ENCODE measurements at places on chromosomes 2 and 18. TPM values are rescaled to one million over a fixed set of nuclear protein-coding genes. Genes with fewer than 3 reads are reported as not detected.

DNA sequence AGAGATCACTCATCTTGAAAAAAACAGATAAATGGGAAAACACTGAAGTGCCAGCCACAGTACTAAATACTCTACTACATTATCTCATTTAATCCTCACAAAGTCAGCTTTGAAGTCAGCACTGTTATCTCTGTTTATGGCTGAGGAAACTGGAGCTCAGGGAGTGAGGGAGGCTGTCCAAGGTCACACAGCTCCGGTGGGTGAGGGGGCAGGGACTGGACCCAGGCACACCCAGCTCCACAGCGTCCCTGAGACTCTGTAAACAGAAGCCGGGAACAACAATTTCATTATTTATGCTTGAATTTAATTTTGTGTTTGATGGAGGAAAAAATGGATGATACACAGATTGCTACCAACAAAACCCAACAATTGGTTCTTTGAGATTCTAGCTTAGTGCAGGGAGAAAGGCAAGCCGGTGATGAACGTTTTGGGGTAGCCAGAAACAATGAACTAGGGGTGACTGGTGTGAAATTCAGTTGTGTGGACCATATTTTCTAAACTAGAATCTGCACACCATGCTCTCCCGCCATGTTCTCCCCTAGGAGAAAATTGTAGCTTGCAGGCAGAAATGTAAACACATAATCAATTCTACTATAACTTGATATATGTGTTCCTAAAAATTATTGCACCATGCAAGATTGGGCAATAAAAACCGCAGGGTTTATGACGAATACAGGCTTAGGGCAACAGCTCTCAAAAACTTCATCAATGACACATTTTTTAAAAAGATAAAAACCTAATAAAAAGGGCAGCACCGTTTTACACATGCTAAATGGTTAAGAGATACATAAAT is at the start of gene GREB1:
TSS of gene GREB1 (plus strand) at position 768 of the 793 bp plus-strand sequence. CDS start 22,570 bp downstream, outside the sequence.
- DNase-seq = no peak

DNA sequence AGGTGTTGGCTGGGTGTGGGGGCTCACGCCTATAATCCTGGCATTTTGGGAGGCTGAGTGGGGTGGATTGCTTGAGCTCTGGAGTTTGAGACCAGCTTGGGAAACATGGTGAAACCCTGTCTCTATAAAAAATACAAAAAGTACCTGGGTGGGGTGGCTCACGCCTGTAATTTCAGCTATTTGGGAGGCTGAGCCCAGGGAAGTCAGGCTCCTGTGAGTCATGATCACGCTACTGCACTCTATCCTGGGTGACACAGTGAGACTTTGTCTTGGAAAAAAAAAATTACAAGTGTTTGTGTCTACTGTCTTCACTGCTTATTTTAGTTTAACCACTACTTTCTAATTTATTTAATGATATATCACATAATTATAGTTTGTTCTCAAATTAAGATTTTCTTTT is 62.7 kb upstream of the DOCK10 start:
- DNase-seq = no peak

DNA sequence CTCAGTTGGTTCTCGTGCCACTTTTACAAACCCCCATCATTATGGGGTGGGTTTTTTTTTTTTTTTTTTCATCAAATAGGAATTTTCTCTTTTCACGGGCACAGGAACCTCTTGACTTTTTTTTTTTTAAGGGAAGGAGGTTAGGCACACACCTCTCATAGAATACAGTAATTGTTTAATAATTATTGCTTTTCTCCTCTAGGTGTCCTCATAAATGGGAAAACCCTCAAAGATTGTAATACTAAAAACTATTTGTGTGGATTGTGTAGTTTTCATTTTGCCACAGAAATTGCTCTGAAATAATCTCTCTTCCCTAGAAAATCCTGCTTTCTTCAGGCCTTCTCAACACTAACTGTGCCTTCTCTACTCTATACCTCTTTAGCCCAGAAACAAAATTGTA is 147.3 kb downstream of the GREB1L start:
- no peak for DNase-seq

GRCh38 chr18:70522183-70522680 is 233.4 kb downstream of the SOCS6 start:
- no peak for DNase-seq

DNA sequence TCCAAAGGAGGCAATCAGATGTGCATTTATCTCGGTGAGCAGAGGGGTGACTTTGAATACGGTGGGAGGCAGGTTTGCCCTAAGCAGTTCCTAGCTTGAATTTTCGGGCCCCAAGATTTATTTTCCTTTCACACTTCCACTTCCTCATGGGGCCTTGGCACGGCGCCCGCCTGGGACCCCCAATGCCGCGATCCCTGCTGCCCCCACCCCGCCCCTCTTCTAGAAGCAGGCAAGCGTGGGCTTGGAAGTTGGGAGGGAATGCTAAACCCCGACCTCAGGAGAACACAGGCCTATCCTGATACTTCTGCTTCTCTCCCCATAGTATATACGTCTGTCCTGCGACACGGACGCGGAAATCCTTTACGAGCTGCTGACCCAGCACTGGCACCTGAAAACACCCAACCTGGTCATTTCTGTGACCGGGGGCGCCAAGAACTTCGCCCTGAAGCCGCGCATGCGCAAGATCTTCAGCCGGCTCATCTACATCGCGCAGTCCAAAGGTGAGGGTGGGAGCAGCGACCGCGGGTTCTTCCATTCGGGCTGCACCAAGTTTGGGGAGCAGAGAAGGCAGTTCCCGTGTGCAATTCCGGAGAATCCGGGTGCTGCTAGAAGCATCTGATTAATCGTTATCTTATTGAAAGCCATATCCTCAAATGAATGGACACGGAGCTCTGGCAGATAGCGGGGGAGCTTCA is 21.6 kb downstream of the TRPM8 start:
- DNase-seq = peak; percentile 31

Gene CNDP1
- 1.4 TPM for total RNA-seq

Gene CPO
- total RNA-seq = 0.41 TPM

- DNase-seq = no peak
These were observed 309.7 kb downstream of the XIRP2 start for GRCh38 chr2:167198009-167198408.

GRCh38 chr2:177334940-177335543 is 57.5 kb upstream of the AGPS start:
- no peak for DNase-seq

Gene ABCG8
- 0.13 TPM for total RNA-seq

- DNase-seq = peak; percentile 83
These were observed 787.6 kb upstream of the SALL3 start for GRCh38 chr18:78192054-78192453.

Gene BBS5
- 13.5 TPM for total RNA-seq

DNA sequence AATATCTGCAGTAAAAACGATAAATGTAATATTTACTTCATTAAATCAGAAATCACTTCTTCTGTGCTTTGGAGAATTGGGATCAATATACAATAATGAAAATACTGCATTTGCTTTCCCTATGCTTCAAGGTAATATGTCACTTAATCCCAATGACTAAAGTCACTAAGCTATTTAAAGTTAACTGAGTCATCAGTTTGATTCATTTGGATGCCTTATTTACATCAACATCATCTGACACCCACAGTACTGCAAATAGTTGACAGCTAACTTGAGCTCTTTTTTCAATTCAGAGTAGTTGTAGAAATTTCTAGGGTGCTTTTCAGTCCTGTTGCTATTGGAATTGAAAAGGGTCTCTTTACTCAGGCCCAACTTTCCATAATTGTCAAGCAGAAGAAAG is 776.9 kb upstream of the FSHR start:
- no peak for DNase-seq

DNA sequence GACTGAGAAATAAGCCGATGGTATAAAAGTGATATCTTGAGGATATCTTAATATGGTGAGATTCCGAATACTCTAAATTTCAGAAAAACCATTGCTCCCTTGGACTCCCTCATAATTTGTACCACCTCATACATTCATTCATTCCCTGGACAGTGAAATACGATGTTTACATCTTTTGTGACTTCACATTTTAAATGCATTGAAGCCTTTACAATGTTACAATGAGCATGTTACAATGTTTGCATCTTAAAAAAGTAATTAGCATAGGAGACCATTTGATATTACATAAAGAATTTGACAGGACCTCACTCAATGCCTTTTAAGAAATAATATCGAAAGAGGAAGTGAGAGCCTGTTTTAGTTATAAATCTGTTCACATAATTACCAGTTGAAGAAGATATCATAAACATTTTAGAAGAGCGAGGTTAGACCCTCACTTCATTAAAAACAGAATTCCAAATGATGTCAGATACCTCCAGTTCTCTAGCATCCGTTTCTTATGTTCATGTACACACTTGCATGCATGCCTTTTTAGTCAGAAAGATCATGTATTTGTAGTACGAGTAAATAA is 372.0 kb downstream of the ARHGAP15 start:
- no peak for DNase-seq

DNA sequence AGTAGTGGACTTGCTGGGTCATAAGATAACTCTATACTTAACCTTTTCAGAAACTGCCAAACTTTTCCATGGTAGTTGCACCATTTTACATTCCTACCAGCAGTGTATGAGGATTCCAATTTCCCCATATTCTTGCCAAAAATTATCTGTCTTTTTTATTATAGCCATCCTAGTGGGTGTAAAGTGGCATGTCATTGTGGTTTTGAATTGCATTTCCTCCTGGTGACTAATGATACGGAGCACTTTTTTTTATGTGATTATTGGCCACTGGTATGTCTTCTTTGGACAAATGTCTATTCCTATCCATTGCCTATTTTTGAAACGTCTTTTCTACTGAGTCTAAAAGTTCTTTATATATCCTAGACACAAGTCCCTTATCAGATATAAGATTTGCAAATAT is 44.3 kb downstream of the CACNB4 start:
- DNase-seq = no peak

DNA sequence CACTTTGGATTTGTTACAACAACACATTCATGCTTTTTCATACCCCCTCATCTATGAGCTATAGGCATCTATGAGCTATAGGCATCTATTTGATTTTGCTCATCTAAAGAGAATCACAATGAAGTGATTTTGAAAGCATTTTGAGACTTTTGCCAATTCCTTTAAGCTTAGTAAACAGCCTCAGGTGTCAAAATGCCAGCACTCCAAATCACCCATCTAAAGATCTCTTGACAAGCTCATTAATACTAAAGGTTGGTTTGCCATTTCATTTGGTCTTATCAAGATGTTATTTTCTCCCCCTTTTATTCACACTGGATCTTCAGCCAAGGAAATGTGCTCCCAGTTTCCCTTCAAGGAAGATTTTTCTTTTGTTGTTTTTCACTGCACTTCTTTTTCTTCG is 110.7 kb upstream of the TLK1 start:
- DNase-seq = no peak

GRCh38 chr2:228063558-228063957 is 117.9 kb downstream of the SPHKAP start:
- DNase-seq = no peak

DNA sequence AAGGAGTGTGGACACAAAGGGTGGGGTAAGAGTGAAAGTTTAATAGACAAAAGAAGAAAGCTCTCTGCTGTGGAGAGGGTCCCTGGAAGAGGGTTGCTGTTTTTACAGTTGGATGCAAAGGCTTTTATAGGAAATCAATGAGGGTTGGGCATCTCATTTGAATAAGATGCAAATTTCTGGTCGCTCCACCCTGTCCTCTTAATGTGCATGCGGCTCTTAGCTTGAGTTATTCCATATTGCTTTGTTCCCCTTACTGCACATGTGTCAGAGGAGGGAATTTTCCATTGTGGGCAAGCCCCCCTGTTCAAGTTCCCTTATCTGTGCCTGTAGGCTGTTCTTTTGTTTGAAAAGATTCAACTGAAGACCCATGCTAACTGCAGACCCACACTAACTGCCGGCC is 326.5 kb downstream of the BCL11A start:
- DNase-seq = no peak

Gene TCF7L1
- 12.5 TPM for total RNA-seq

Gene ITGB6
- total RNA-seq = 302 TPM

DNA sequence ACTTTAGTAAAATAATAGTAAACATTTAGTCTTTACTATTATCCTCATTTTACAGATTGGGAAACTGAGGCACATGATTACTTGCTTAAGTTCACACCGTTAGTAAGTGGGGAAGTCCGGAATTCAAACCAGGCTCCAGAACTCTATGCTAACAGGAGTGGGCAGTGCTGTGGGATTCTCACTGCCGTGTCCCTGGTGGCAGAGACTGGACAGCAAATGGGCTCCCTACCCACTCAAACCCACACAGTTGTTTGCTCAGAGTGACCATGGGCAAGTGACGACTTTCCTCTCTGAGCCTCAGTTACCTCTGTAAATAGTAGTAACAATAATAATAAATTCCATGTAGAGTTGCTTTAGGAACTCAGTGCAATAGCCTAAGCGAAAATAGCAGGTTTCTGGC is 24.0 kb downstream of the MAIP1 start:
- no peak for DNase-seq

- peak; percentile 94 for DNase-seq
These were observed 851 bp downstream of the FAM117B start for GRCh38 chr2:202635428-202636212.

Gene FOXI3
- not detected for total RNA-seq

GRCh38 chr18:44855681-44856080 is 175.0 kb downstream of the SETBP1 start:
- no peak for DNase-seq

Gene IGFBP5
- 572 TPM for total RNA-seq

Gene LYG2
- not detected for total RNA-seq

Gene TFCP2L1
- total RNA-seq = 172 TPM

GRCh38 chr2:152062125-152063091 is 36.4 kb downstream of the CACNB4 start:
- DNase-seq = no peak

Gene REL
- 21.8 TPM for total RNA-seq

- DNase-seq = no peak
These were observed 385.2 kb downstream of the ARHGAP15 start for GRCh38 chr2:143514413-143514812.

- no peak for DNase-seq
These were observed 1.4 kb upstream of the UCN start for GRCh38 chr2:27309651-27310050.

- no peak for DNase-seq
These were observed 191.7 kb downstream of the ACKR3 start for GRCh38 chr2:236761358-236761757.

GRCh38 chr18:49612515-49613033 is 50.7 kb downstream of the LIPG start:
- no peak for DNase-seq

Gene RNMT
- 32.4 TPM for total RNA-seq

DNA sequence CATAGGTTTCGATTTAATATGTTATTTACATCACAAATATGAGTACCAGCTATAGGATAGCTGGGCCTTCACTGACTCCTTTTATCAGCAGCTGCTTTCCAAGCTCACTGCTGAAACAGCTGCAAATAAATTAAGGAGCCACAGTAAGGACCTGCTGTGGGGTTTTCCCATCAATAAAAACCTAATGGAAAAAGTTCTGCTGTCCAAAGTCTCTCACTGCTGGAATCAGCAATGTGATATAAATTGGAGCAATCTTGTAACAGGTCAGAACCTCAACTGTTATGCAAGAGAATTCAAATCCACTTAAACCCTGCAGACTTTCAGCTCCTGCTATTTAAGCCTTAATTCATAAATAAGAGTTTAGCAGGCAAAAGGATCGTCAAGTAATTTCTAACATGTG is 61.3 kb downstream of the NEB start:
- no peak for DNase-seq
